Stimulated activated effector memory CD8-positive, alpha-beta T cell treated with anti-CD3 and anti-CD28 coated beads, Interleukin-12 subunit alpha, Interleukin-12 subunit beta, amount 100 ng/mL, for 72 hours (primary cell): ENCODE measurements at places on chromosomes 2 and 18.
A peak's percentile ranks its signal among the peaks of the same experiment; 100 is the strongest.

GRCh38 chr18:41681138-41681880 lies 273.7 kb upstream of the PIK3C3 start:
- no peak for DNase-seq

DNA sequence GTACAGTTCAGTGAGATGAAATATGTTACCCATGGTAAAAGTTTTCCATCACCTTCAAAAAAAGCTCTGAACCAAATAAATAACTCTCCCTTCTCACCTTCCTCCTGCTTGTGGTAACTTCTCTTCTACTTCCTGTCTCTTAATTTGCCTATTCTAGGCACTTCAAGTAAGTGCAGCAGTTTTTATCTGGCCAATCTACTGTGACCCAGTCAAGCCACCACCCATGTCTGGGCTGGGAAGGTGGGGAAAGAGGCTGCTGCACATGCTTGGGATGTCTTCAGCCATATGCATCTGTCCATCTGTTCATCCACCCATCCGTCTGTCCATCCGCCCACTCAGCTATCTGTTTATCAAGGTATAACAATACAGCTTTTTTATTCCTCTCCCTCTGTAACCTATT lies 31.6 kb downstream of the ZNF532 start:
- DNase-seq = no peak

- DNase-seq = no peak
Measured at GRCh38 chr18:60090170-60090569, 190.4 kb downstream of the PMAIP1 start.

DNA sequence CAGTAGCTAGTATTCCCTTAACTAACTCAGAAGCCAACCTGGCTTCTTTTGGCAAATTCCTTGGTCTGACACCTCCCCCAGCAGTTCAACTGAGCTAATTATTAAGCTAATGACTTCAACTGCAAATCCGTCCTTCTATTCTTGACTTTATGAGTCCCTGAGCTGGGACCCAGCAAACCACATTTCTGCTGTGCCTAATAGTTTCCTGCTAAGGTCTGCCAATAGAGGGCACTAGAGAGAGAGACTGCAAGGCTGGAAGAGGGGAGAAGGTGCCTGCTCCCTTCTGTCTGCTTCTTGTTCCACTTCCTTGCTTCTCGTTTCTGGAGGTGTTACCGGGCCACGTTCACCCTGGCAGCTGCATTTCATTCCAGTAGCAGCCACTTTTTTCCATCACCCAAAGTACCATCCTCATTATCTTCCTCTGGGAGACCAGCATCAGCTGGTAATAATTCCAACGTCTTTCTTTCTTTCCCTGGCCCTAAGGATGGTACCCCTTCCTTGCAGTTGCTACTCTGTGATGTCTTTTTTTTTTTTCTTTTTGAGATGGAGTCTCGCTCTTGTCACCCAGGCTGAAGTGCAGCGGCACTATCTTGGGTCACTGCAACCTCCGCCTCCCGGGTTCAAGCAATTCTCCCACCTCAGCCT lies 352.0 kb downstream of the TNS1 start:
- no peak for DNase-seq

GRCh38 chr2:157413326-157414035 lies 30.4 kb downstream of the CYTIP start:
- no peak for DNase-seq

DNA sequence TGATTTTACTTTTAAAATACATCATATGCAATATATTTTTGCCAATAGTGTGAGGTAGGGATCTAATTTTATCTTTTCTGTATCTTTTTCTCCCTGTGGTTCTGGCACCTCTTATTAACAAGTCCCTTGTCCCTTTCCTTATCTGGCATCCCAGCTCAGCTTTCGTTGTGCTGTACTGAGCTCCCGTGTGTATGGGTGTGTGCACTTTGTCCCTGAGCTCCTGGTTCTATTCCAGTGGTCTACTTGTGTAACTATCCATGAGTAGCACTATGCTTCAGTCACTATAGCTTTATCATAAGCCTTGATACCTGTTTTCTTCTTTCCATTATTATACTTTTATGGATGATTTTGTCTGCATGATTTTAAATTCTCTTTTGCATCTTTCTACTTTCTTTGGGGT lies 401.4 kb upstream of the POU3F3 start:
- DNase-seq = no peak

DNA sequence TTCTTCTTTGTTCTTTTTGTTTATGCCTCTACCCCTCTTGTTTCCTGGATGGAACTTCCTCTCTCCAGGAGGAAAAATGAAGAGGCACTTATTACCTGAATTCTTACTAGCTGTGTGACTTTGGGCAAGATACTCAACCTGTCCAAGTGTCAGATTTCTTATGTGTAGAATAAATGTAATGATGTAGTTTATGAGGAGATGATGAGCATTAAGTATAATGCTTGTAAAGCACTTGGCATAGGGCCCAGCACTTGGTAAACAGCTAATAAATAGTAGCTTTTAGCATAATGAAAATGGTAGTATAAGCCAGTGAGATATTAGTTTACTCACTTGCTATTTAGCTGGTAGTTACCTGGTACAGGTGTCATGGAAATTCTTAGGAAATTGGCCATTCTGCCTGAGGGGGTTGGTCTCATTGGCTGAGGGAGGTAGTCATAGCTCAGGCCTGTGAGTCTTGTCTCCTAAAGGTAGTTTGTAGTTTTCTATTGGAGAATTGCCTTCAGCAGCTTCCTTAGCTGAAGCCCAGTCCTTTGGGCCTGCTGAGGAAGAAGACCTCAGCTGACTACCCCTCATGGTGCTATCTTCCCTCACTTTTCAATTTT lies 133.4 kb upstream of the NABP1 start:
- DNase-seq = no peak

DNA sequence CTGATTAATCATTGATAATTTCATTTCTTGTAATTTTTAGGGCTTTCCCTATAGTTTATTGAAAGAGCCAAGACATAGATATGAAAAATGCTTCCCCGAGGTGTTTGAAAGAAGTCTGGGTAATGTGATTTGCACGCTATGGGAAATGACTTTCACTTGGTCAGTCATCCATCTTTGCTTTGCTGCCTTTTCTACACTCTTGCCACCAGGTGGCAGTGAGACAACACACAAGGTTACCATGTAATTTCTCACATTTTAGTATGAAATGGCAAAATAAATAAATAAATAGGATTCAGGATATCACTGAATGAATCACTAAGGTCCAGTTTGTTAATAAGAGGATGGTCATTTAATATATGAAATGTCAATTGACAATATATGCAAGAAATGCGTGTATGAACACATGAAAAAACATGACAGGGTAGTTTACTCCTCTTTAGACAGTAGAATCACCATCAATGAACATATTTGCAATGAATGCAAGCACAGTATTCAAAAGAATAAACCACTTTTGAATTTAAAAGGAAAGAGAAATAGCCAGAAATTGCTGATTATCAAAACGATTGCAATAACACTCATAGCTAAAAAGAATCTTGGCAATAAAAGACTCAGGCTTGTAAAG lies 52.2 kb upstream of the KCNH7 start:
- DNase-seq = no peak

GRCh38 chr18:74351354-74351753 lies 35.7 kb downstream of the C18orf63 start:
- no peak for DNase-seq

GRCh38 chr2:120195553-120195952 lies 27.6 kb downstream of the TMEM185B start:
- no peak for DNase-seq

DNA sequence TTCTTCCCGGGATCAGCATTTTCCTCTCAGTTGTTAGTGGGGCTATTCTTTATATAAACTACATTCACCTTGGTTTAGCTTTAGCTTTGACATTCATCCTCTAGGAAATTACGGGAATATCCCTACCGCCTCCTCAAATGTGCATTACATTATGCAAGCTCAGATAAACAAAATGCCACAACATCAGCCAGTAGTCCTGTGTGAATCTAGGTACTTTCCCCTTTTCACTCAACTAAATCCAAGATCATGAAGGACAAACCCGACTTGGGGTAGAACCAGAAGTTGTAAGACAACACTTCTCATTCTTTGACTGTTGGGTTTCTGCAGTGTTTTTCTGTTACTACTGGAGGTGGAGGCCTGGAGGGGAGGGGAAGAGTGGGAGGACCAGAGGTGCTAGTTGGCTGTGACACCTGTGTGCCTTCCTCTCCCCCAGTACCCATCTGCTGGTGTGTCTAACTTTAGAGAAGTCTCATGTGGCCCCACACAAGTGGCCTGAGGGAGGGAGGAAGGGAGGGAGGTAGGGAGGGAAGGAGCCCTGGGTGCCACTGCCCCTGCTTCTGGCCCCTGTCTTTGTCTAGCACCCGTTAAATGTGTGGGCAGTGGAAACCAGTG lies 84.8 kb upstream of the BCL2L11 start:
- DNase-seq = peak; percentile 44
